ENCODE measurements at places on chromosomes 2 and 18. TPM values are rescaled to one million over a fixed set of nuclear protein-coding genes. Genes with fewer than 3 reads are reported as not detected.

Gene MATN3
- 1.5 TPM for polyA plus RNA-seq

Gene IGFBP2
- not detected for polyA plus RNA-seq

Gene SULT1C4
- 17.5 TPM for polyA plus RNA-seq

Gene ZNF804A
- 0.09 TPM for polyA plus RNA-seq

Gene PLB1
- polyA plus RNA-seq, result 2.6 TPM

Gene KCNG2
- polyA plus RNA-seq, result 0.34 TPM

Gene DSEL
- 13.7 TPM for polyA plus RNA-seq

Gene CDH19
- polyA plus RNA-seq, result 0.84 TPM

Gene DLGAP1
- polyA plus RNA-seq, result 3.0 TPM

Gene MROH2A
- not detected for polyA plus RNA-seq

Gene KCTD1
- 11.6 TPM for polyA plus RNA-seq

Gene CCDC150
- polyA plus RNA-seq, result 5.0 TPM

Gene R3HDM1
- 45.7 TPM for polyA plus RNA-seq

Gene AQP4
- not detected for polyA plus RNA-seq

Gene EFR3B
- 5.9 TPM for polyA plus RNA-seq

Gene IKZF2
- 3.1 TPM for polyA plus RNA-seq

Gene MTHFD2
- polyA plus RNA-seq, result 29.6 TPM

Gene G6PC2
- not detected for polyA plus RNA-seq

DNA sequence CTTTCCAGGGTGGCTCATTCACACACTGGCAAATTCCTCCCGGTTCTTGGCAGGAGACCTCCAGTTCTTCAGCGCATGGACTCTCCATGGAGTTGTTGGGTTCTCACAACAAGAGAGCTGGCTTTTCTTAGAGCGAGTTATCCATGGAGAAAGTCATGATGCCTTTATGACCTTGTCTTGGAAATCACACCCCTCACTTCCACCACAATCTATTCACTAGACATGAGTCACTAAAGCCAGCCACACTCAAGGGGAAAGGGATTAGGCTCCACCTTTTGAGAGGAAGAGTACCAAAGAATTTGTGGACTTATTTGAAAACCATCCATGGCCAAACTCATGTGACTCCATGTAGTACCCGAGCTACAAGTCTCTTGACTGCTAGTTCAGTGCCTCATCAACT, 160.5 kb downstream of the SETBP1 start:
- DNase-seq, result no peak

- DNase-seq, result peak; percentile 62
Observed at GRCh38 chr2:96801005-96801785, 14.9 kb upstream of the CNNM3 start.

GRCh38 chr18:41396211-41396610, 558.8 kb upstream of the PIK3C3 start:
- DNase-seq, result no peak

GRCh38 chr2:180980943-180981911, 822 bp downstream of the UBE2E3 start:
- DNase-seq, result peak; percentile 48

DNA sequence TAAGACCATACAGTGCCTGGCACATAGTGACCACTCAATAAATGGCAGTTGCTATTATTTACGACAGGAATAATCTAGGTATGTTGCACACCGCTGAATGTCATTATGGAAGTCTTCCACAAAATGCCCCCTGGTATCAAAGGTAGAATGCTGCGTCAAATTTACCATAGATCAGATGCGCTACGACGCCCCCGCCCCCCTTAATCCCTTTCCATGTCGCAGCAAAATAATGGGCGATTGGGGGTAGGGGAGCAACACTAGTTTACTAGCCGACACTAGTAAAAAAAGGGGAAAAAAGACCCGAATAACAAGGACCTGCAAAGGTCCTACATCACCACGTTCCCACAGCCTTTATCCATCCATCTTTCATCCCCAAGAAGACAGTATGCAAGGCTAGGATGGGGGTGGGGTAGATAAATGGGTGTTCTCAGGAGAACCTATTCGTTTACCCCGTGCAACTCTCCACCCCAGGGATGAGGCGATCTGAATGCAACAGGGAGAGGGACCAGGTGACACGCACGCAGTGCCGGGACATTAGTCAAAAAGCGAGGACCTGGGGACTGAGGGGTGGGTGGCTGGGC, 455 bp downstream of the PREPL start:
- DNase-seq, result no peak

GRCh38 chr2:180289627-180290026, 282.5 kb upstream of the CWC22 start:
- no peak for DNase-seq

GRCh38 chr2:200509235-200509611, 645 bp downstream of the KCTD18 start:
- DNase-seq, result no peak

DNA sequence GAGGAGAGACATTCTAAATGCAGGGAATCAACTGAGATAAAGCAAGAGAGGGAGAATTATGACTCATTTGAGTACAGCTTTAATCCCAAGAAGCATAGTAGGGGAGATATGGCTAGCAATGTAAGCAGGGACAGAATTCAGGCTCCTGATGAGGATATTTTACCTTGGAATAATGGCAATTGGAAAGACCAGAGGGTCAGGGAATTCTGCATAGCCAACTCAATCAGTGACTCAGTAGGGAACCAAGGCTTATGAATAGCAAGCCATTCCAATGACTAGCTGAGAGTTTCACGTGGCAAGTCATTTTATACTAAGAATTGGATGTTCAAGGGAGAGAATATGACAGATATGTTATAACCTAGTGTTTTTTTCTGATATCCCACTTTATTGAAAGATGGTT, 563.8 kb upstream of the NETO1 start:
- DNase-seq, result no peak

DNA sequence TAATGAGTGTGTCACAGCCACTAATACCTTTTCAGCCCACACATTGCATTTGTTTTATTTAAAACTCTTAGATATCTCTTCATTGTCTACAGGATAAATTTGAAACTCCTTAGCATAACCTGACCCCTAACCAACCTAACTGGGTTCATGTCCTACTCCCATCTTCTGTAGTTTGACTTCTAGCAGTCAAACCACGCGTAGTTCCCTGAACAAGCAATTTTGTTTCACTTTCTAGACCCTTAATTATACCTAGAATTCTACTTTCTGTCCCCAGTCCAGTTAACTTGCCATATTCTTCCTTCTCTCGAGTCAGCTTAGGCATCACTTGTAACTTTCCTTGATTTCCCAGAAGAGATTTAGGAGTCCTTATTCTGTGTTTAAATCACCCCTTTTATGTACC, 55.1 kb downstream of the RBBP8 start:
- no peak for DNase-seq

DNA sequence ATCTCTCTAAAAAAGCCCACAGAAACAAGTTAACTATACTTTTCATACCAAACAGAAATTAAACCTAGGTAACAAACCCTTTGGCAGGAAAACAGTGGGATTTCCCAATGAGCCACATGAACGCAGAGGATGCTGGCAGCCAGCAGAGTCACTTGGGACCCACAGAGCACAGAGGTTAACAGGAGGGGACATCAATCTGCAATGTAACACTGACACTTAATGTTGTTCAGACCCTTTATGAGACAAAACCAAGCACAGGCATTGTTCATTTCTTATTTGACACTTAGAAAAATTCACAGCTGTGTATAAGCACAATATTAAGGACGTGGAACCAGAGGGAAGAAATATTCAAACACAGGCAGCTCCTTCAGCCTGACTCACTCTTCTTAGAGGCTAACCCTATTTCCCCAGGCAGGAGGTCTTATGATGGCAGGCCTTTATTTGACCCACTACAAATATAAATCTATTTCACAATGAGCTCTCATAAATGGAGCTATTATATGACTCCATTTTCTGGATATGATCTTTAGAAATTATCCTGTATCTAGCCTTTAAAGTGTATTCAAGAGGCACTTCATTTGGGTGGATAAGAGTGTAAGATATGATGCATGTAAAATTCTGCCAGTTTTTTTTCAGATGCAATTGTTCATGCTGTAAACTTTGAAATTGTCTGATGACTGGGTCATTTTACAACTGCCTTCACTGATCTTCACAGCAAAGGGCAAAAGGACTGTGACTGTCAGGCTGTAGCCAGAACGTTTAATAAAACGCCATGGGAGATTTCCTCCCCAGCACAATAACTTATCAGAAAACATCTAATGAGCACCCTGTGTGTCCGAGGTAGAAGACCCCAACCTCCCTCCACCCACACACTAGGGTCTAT, 132.8 kb upstream of the SATB2 start:
- DNase-seq, result no peak

GRCh38 chr2:8090748-8091700, 590.8 kb upstream of the ID2 start:
- no peak for DNase-seq

- peak; percentile 4 for DNase-seq
Observed at GRCh38 chr2:79512442-79513401, at the start of gene CTNNA2. CTNNA2 (plus strand) TSS chr2:79513051.

- no peak for DNase-seq
Observed at GRCh38 chr2:112877423-112877822, 33.5 kb upstream of the IL37 start.

GRCh38 chr2:241538838-241539615, 19.5 kb upstream of the BOK start:
- no peak for DNase-seq

GRCh38 chr2:216366777-216367471, 5.4 kb downstream of the MARCHF4 start:
- no peak for DNase-seq

- no peak for DNase-seq
Observed at GRCh38 chr18:27110319-27110718, 74.8 kb downstream of the CHST9 start.

DNA sequence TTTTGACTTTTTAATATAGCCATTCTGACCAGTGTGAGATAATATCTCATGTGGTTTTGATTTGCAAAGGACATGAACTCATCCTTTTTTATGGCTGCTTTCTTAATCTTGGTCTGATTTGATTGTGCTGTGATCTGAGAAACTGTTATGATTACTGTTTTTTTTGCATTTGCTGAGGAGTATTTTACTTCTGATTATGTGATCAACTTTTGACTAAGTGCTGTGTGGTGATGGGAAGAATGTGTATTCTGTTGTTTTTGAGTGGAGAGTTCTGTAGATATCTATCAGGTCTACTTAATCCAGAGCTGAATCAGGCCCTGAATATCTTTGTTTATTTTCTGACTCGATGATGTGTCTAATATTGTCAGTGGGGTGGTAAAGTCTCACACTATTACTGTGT, 16.8 kb downstream of the SP140L start:
- DNase-seq, result no peak

- DNase-seq, result no peak
Observed at GRCh38 chr2:20928617-20929016, 105.7 kb upstream of the LDAH start.

DNA sequence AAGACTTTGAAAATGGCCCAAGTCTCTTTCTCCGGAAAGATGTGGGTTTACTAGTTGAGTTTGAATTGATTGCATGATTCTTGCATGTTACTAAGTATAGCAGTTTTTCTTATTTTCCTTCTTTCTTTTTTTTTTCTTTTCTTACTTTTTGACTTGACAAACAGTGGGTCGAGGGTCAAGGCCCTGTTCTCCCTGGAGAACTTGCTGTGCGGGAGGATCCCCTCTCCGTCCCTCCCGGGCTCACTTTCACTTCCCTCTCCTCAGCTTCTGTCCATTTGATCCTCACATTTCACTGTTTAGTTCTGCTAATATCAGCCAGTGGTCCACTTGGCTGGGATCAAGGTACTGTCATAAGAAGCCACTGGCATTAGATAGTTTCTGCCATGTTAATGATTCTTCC, 767.4 kb downstream of the TDRD15 start:
- DNase-seq, result no peak

DNA sequence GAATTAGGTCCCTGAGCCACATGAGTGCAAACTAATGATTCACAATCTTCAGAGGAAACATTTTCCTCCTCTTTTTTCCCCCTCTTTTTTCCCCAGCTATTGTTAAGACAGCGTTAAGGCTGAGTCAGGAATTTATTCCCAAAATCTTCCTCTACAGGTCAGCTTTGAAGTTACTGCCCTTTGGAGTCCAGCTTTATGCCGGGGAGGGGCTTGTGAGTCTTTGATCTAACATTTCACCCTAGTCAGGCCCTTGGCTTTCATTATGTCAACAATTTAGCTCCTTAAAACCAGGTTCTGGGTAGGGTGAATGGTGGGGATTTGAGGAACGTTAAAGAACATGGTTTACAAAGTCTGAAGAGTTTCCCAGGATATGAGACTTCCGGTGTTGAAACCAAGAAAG, 91.0 kb upstream of the LYPD1 start:
- no peak for DNase-seq

- no peak for DNase-seq
Observed at GRCh38 chr2:56770490-56770889, 586.7 kb downstream of the CCDC85A start.

GRCh38 chr18:59087391-59087790, 52.3 kb upstream of the SEC11C start:
- no peak for DNase-seq

GRCh38 chr18:48032876-48033789, 102.7 kb upstream of the SMAD2 start:
- DNase-seq, result no peak

GRCh38 chr2:42256505-42256904, 87.4 kb downstream of the EML4 start:
- DNase-seq, result no peak

- DNase-seq, result no peak
Observed at GRCh38 chr2:24104110-24104650, 19.0 kb downstream of the PFN4 start.

DNA sequence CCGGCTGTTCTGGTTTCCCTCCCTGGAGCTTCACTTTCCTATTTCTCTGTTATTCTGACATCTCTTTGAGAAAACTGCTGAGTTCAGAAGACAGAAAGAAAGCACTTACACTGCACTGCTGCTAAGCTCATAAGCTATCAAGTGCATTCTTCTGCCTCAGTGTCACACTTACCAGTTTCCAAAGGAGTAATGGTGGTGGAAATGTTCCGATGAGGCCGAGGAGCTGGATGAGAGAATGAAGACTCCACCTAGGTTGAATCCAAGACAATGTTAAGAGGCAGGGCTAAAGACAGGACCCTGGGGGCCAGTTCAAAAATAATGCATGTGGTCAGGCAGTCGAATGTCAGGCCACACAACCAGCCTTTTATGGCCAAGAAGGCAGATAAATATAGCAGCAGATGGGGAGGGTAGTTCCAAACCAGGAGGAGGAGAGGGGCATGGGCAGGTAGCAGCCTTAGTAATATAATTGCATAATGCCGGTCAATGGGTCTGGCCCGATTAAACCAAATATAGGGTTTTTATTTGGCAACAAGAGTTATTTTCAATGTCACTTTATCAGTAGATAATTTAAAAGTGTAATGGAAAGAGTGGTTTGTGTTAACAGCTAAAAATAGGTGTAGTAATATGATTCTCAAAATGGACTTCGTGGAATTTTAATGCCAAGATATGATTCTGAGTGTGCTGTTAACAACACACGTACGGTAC, at the start of gene MYOM1:
Gene MYOM1, minus strand, starts transcription at position 338 of the 705 bp plus-strand sequence. CDS start 4,745 bp downstream, outside the sequence.
- no peak for DNase-seq

- DNase-seq, result no peak
Observed at GRCh38 chr2:239534581-239535412, 134.0 kb upstream of the HDAC4 start.

- DNase-seq, result no peak
Observed at GRCh38 chr2:164055623-164056022, 319.8 kb upstream of the FIGN start.

DNA sequence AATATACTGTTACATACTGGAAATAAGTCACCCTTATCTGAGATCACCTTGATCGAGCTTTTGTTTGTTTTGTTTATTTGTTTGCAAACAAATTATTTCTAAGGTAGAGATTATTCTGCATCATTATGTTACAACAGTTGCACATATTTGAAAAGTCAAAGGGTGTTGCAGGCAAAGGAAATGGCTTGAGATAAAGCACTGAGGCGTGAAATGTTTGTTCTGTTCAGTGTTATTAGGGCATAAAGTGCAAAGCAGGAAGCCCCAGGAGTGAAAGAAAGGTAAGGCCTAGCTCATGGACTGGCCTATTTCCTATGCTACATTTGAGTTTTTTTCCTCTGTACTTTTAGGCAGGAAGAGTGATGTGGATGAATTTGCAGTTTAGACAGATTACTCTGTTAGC, 1815.6 kb upstream of the LRRTM1 start:
- no peak for DNase-seq
